Stimulated activated CD4-positive, alpha-beta T cell treated with anti-CD3 and anti-CD28 coated beads, Interleukin-15, amount 100 ng/mL, for 48 hours (primary cell): ENCODE measurements at places on chromosomes 7 and 10.

DNA sequence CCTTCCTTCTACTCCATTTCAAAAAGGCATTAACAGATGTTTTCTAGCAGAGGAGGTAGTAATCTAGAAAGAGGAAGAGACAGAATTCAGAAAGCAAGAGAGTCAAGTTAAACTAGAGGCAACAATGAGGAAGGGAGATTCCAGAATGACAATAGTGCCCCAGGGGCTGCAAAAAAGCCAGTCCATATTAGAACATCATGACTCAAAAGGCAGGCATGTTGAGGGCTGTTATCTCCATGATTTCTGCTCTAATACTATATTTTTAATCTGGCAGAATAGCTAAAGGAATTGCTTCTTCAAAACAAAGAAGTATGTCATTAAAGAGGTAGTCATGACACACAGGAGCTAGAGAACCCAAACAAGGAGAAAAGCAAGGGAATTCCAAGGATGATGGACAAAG lies 599.6 kb downstream of the INHBA start:
- no peak for DNase-seq

- no peak for DNase-seq
Observed at GRCh38 chr10:90579602-90580242, 278.1 kb downstream of the HTR7 start.

- DNase-seq = no peak
Observed at GRCh38 chr10:4059471-4060138, 274.6 kb upstream of the KLF6 start.

- DNase-seq = no peak
Observed at GRCh38 chr10:3045471-3046209, 21.7 kb upstream of the PFKP start.

DNA sequence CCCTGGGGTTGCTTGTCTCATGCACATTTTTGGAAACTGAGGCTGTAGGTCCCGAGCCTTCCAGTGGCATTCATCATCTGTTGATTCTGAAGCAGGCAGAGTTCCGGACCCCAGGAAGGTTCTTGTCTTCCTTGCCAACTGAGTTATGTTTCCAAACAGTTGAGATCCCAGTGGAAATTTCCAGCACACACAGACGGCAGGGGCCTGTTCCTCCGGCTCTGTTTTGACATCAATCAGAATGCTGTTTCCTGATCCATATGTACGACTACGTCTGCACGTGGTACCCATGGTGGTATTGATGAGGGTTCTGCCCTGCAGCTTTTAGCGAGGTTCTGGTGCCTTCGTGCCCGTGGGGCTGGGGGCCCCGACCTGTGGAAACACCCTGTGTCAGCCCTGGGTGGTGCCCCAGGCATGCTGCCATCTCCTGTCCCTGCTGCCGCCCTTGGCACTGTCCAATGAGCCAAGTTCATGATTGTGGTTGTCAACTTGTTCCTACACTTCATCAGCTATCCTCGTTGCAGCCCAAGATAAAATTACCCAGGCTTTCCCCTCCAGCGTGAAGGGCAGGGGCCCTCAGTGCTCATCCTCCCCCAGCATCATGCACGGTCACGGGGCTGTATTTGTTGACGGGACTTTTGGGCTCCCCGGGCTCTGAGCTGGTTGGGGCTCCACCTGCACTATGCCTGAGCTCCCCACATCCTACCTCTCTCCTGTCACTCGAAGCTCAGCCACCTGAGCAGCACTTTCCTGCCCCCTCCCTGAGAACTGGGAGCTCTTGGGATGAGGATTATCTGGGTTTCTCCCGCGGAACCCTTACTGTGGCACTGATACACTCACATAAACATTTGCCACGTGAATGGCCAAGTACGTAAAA lies 7.8 kb upstream of the DPYSL4 start:
- no peak for DNase-seq

DNA sequence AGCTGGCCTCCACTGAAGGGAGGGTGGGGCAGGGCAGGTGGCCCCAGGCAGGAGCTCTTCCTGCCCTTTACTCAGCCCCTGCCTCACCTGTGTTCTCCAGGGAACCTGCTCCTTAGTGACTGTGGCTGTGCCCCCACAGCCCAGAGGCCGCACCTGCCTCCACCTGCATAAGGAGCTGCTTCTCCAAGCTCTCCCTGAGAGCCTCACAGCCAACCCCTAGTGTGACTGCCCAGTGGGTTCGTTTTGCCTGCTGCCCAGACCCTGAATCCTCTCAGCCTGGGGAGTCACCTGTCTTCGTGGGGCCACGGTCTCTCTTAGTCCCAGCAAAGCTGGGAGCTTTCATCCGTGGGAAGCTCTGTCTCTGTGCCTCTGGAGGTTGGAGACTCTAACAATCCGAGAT lies 94.4 kb downstream of the GLRX3 start:
- DNase-seq = no peak

DNA sequence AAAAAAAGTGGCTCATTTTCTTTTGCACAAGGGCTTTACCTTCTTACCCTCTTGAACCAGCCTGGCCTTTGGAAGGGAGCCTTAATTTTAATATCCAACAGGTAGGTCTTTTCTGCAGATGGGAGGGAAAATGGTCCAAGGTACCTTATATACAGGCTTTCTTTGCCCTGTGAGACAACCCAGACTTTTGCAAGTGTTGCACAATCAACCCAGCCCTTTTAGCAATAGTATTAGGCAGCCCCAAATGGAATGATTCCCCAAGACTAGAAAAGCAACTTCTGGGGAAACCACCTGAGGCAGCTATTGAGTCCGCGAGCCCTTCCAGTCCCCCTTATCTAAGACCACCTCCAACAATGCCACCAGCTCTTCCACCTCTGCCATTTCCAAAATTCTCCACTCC lies 1138.3 kb downstream of the XPNPEP1 start:
- DNase-seq = no peak

- DNase-seq = no peak
Observed at GRCh38 chr7:29381206-29382094, 182.2 kb upstream of the PRR15 start.

DNA sequence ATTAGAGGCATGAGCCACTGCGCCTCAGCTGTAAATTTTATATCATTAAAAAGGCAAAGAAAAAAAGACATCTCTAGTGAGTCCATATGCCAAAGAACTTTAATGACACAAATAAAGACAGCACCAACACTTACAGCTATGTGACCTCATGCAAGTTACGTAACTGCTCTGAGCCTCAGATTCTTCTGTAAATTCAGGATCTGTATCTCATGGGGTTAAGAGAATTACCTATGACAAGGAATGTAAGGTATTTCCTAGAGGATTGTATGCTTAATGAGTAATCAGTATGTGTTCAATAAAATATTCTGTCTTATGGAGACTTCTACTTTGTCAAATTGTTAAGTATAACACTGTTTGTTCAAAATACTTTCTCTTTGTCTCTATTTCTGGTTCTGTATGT lies 274.0 kb upstream of the GLI3 start:
- no peak for DNase-seq

- no peak for DNase-seq
Observed at GRCh38 chr10:113057948-113058522, 108.0 kb downstream of the TCF7L2 start.

GRCh38 chr10:50508315-50509051 lies 115.3 kb downstream of the SGMS1 start:
- DNase-seq = no peak

- no peak for DNase-seq
Observed at GRCh38 chr7:90933984-90934383, 330.2 kb upstream of the FZD1 start.

- DNase-seq = no peak
Observed at GRCh38 chr7:98294798-98295382, 13.4 kb downstream of the BRI3 start.
